NCI-H1105 (cell line): ENCODE measurements at places on chromosomes 5 and 9.

GRCh38 chr9:37788332-37788731 is 3.5 kb upstream of the EXOSC3 start:
- no peak for DNase-seq

GRCh38 chr5:98643569-98643968 is 129.9 kb upstream of the RGMB start:
- DNase-seq, result no peak

GRCh38 chr5:130488252-130488651 is 584.0 kb downstream of the CHSY3 start:
- no peak for DNase-seq

DNA sequence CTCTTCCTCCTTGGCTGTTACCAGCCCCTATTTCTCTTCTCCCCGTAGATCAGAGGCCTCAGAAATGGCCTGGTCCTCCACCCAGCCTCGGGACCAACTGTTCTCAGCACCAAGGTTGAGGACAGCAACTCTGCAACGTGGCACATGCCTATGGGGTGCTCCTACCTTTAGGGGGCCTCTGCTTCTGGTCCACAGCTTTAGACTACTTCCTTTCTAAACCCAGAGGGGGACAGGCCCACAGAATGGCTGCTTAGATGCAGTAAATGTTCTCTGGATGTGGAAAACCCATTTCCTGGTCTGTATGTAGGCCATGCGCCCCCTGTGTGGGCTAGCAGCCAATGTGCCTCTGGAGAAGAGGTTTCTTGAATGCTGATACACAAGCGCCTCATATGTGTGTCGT is 68.4 kb downstream of the NRG2 start:
- DNase-seq, result no peak

- no peak for DNase-seq
Measured at GRCh38 chr5:140340605-140341121, 5.7 kb downstream of the HBEGF start.

DNA sequence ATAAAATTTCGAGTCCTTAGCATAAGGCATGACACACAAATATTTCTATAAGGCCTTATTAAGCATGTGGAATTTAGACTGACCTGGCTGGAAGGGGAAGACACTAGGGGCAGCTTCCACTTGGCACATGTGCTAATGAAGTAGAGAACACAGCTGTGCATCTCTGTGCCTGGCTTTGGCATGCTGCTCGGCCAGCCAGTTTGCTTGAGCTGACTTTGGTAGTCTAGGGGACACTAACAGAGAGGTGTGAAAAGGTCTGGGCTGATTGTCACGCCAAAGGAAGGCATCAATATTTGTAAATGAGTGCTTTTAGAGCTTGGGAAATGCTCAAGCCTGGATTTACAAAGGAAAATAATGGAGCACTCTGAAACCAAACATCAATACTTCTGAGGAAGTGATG is 723.7 kb downstream of the PRELID2 start:
- DNase-seq, result no peak

- DNase-seq, result no peak
Measured at GRCh38 chr9:35774907-35775635, 16.3 kb upstream of the NPR2 start.

DNA sequence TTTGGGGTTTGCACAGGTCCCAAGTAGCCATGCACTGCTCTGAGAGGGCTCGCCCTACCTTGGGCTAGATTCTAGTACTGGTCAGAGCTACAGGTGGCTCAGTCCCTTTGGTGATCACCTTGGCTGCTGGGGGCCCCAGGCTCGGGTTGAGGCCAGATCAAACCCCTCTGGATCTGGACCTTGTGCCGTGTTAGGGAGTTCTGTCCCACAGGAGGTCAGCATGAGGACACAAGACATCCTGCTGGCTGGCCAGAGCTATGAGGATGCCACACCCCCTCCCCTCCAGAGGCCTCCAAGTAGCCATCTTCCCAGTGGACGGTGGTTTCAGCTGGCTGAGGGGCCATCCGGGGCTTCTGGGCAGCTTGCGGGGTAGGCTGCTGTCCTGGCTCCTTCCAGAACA is 10.6 kb downstream of the CDK20 start:
- DNase-seq, result no peak

- no peak for DNase-seq
Measured at GRCh38 chr9:133251773-133252172, 23.2 kb downstream of the ABO start.

DNA sequence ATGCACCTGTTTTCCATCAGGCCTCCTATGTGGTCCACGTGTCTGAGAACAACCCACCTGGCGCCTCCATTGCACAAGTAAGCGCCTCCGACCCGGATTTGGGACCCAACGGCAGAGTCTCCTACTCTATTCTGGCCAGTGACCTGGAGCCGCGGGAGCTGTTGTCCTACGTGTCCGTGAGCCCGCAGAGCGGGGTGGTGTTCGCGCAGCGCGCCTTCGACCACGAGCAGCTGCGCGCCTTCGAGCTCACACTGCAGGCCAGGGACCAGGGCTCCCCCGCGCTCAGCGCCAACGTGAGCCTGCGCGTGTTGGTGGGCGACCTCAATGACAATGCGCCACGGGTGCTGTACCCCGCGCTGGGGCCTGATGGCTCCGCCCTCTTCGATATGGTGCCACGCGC is 1.7 kb downstream of the PCDHGB1 start:
- DNase-seq, result no peak

DNA sequence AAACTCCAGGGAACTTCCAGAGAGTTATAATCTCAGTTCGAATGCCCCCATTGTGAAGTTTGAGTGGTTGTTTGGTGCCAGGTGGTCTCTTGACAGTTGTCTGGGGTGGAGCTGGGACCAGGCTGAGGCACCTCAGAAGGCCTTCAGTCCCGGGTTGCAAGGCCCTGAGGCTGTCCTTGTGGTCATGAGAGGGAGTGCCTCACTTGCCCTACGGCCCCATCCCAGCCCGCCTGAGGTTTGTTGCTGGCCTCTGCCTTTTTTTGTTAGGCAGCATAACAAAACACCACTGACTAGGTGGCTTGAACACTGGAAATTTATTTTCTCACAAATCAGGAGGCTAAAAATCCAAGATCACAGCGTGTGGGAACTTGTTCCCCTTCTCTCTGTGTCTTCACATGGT is 73.0 kb upstream of the PAPPA start:
- DNase-seq, result no peak

DNA sequence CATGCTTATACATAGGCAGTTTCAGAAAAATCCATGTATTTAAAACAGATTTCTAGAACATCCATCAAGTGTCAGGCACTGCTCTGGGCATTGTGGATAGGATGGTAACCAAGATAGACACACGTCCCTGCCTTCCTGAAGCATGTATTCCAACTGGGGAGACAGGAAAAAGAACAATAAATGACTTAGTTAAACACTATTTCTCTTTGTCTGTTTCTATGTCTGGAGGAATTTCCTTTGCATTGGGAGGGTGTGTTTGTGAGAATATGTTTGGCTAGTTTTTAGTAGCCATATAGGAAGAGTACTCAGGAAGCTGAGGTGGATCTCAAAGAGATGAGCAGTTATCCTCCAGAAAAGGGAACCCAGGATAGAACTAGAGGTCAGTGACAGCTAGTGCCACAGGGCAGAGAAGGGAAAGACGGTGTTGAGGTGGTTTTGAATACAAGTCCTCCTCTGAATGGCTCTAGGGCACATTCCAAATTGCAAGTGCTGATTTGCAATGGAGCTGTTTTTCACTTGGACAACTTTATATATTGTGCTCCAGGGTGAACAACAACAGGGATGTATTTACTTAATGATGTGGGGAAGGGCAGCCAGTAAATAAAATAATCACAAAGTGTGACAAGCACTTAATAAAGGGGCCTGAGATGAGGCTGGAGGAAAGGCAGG is 144.7 kb upstream of the SHB start:
- no peak for DNase-seq

DNA sequence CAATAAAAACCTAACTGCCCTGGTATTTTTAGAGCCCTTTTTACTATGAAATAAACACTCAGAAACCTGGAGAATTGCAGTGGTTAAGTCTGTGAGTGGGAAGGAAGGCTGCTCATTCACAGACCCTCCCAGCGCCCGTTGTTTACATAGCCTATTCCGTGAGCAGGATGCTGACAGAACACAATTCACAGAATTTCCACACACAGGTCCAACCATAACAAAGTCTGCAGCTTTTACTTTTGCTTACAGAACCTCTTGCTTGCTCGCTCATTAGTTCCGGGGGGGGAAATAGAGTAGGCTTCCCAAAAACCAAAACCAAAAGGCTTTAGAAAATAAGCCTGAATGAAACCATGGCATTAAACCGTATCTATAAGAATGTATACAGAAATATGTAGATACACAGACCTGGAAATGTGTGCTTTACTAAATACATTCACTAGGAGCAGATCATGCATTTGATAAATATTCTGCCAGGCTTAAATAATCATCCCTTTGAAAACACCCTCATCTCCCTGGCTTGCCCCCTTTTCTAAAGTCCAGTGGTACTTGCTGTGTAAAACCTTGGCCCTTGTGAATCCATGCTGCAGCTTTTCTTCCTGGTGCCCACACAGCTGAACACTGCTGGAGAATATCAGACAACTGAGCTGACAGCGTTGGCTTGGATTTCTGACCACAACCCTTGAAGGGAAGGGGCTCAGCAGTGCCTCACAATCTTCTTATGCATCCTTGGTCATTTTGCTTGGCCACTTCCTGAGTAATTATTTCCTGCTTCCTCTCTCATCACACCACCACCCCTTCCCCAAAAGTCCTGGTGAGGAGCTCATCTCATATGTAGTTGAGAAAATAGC is 128.0 kb downstream of the FANCC start:
- no peak for DNase-seq

GRCh38 chr9:96721731-96722429 is 56.0 kb downstream of the ZNF510 start:
- DNase-seq, result no peak

DNA sequence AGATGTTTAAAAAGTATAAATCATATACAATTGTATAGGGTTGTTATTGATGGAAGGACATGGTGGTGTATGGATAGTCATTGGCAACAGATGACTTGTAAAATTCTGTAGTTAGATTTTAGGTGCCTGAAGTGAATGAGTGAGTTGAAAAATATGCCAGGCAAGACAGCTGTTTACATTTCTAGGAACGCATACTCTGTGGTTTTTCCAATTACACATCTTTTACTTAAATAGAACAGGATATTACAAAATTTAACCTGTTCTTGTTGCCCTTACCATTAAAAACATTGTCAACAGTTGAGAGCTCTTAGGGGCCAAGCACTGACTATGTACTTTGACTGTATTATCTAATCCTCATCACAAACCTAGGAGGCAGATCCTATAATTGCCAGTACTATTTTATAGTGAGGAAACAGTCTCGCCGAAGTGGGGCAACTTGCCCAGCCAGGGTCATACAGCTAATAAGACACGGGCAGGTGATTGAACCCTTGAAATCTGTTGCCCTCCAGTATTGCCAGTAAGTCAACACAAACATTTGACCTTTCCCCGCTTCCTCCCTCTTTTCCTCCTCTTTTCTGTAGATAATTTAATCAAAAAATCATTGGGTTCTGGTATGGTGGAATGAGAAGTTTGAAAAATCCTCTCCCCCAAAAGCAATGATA is 88.6 kb downstream of the MACROH2A1 start:
- DNase-seq, result no peak

DNA sequence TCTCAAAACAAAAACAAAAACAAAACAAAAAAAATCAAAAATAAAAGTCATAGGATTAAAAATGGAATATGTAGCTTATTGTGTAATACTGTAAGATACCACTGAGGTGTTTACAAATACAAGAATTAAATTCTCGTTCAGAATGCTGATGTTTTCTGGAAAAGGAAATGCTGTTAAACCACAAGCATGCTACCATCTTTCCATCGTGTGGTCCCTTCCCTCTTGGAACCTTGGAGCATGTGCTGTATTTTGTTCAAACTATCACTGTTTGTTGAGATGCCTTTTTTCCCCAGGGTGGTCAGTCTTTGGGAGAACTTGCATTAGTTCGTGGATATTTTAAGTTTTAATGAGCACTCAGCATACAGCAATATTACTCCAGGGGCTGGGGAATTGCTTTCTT is 39.7 kb downstream of the SUB1 start:
- DNase-seq, result no peak

DNA sequence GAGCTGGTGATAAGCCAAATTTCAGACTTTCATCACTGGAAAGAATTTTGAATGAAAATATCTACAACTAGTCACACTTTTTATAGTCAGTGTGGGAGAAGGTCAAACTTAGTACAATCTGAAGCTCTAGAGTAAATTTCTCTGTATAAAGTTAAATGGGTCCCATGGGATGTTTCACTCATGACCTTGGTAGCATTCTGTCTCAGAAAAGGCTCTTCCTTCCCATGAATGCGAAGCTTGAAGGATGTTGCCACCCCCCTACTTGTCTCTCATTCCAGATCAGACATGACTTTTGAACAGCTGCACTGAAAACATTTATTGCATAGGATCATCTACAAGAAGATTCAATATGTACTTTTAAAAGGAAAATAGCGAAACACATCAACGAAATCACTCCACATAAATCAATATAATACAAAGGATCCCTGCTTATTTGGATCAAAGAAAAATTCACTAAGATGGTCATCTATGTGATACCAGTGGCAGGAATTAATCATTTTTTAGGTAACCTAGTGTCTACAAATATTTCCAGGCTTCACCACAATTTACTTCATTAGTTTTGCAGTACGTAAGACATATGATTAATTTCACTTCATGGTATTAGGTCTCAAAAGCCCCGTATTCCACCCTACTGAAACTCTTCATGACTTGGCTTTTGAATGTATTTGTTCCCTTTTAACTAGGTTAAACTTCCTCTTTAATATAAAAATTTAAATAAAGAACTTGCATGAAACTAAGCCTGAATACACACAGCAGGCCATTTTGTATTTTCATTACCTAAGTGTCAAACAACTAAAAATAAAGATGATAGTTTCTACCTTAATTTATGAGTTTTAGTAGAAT is 4.4 kb downstream of the ST8SIA4 start:
- DNase-seq, result no peak

DNA sequence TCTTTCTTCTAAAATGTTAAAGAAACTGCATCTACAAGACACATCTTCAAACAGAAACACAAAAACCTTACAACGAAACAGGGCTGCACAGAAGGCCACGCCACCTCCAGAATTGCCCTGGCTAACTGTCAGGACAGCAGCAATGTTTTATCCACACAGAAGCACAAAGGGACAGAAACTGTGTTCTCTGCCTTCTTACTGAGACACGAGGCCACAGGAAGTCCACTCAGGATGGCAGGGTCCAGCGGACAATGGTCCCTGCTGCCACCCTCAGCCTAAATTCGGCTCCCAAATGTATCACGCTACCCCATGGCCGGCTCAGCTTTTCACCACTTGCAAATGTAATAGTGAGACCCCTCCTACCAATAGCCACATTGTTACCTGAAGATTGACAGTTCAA is 159.8 kb upstream of the PHYKPL start:
- no peak for DNase-seq

- DNase-seq, result no peak
Measured at GRCh38 chr9:107841076-107841475, 351.5 kb upstream of the KLF4 start.
